ENCODE measurements at places on chromosomes 11 and 22.

DNA sequence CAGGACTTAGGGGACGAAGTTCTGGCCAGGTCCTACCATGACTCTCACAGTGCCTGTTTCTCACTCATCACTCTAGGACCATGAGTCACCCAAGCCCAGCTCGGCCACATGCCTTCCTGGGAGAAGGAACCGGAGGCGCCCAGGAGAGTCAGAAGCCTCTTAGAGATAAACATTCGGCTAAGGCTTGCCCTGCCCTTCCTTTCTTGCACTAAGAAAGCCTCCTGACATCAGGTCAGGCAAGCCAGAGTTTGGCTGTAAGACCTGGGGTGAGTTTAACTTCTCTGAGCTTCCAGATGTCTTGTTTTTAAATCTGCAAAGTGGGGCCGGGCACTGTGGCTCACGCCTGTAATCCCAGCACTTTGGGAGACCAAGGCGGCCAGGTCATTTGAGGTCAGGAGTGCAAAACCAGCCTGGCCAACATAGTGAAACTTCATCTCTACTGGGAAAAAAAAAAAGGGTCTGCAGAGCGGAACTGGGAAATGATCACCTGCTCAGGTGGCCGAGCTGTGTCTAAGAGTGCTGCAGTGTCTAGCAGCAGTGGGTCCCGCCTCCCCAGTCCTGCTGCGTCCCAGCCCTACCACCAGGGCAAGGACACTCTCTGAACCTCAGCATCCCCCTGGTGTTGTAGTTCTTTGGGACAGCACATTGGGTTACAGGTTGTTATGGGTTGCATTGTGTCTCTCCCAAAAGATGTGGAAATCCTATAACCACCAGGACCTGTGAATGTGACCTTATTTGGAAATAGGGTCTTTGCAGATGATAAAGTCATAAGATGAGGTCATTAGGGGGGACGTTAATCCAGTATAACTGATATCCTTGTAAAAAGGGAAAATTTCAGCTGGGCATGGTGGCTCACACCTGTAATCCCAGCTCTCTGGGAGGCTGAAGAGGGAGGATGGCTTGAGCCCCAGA is 1.8 kb upstream of the CARS1 start:
- no peak for DNase-seq

DNA sequence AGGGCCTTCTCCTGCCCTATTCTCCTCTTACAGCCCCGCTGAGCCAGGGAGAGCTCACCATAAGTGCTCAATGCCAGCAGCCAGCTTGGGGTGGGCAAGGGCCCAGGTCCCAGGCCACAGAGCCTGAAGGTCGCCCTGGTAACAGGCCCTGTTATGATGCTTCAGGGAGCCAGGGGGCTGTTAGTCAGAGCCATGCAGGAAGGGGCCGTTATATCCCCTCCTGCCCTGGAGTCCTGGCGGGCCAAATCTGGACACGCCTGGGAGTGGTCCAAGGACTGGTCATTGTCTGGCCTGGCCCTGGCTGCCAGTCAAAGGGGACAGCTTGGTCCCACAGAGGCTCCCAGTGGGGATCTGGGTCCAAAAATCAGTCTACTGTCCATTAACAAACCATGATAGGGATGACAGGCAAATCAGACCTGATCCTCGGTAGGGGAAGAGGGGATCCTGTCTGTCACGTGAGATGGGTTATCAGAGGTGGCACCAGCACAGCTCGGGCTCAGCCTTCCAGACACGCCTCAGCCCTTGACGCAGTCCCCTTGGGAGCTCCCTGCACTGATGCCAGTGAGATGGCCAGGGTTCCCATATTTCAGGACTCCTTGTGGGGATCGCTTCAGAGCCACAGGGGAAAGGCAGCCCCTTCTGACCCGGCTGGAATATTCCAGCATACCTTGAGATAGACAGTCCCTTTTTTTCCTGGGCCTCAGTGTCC is 55.9 kb downstream of the LRRC32 start:
- DNase-seq = no peak

DNA sequence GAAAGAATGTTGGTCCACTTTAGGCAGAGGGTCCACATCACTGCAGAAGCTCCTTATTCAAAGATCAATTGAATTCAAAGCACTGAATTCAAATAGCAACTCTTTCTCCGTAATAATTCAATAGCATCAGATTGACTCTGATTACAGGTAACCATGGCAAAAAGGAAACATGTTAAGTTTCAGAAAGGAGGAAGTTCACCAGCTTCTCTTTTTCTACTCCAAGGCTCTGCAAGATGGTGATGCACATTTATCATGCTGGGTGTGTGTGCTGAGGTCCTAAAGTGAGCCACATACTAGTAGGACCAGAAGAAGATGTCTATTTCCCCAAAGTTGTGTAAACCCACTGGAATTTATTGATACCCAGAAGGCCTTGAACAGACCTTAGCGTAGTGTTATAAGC is 18.0 kb upstream of the DRD2 start:
- no peak for DNase-seq

DNA sequence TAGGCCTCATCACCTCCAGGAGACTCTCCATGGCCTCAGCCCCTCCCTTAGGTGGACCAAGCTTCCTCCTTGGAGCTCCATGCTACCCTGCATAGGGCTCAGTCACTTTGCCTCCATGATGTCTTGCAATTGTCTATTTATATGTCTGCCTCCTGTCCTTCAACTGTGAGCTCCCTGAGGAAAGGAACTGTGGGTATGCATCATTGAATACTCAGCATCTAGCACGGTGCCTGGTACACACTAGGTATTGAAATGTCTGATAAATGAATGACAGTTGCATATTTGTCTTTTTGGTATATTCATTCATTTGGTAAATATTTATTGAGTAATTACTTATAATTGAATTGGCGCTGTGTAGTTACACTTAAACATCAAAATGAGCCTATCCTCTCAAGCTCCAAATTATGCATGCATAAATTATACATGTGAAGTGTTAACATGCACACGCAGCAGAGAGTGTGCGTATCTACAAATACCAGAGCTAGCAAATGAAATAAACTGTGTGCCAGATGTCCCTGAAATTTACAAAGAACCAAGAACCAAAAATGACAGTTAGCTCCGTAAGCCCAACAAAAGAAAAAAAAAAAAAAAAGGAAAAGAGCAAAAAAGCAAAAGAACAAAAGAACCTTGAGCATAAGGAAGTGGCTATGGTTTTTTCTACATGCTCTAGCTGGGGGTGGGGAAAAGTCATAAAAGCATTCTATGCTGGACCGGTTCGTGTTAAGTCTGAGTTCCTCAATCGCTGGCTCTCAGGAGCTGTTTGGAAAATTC is 25.2 kb downstream of the GRAP2 start:
- no peak for DNase-seq
